Muscle of leg (tissue), 16 donors: ENCODE measurements at places on chromosomes 2 and 18. TPM values are rescaled to one million over a fixed set of nuclear protein-coding genes. Genes with fewer than 3 reads are reported as not detected.

GRCh38 chr18:22951823-22952222 lies 18.7 kb downstream of the RBBP8 start:
- H3K36me3 ChIP-seq, result peaks cover 13% of the 10 kb centered on the region
- no peak overlapping the region for H3K27ac ChIP-seq
- DNase-seq, result no peak
- no peaks in the 10 kb centered on the region for H3K4me1 ChIP-seq
- no peak overlapping the region for H3K4me3 ChIP-seq

DNA sequence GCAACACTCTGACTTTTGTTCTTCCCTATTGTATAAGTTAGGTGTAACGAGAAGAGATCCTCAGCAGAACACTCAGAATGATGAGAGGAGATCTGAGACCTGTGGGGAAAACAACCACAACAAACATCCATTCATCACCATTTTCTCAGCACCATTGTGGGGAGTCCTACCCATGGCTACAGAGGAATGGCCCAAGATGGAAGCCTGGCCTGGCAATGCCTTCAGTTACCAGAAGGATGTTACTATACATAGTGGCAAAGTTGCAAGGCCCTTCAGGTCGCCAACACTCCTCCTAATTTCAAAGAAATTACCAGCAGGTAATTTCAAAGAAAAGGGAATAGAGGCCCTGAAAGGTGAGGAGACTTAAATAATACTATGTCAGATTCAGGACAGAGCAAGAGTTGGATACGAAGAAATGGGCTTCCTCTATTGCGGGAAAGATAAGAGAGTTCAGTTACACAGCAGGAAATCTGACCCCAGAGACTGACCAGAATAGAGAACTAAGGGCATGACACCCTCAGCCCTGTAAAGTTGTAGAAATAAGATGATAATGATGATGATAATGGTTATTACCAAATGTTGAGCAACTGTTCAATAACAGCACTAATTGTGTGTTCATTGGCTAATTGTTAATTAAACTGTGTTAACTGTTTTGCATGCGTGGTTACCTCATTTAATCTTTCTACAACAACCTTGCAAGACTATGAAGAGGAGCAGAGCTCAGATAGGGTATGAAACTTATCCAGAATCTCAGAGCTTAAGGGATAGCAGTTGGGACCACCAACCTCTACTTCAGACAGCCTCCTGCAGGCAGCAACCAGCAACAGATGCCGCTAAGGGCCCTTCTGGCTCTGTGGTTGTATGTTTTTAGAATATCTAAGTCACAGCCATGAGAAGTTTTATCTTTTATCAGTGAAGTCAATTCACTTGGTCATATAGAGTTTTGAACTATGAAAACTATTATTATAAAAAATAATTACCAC lies 37.5 kb downstream of the DHRS9 start:
- peaks cover 2% of the 10 kb centered on the region for H3K27me3 ChIP-seq
- H3K4me3 ChIP-seq, result no peak overlapping the region
- DNase-seq, result no peak
- H3K27ac ChIP-seq, result no peak overlapping the region
- no peaks in the 10 kb centered on the region for H3K36me3 ChIP-seq
- H3K4me1 ChIP-seq, result peaks cover 2% of the 10 kb centered on the region

GRCh38 chr18:74689251-74689650 lies 91.6 kb downstream of the ZNF407 start:
- no peak overlapping the region for H3K27ac ChIP-seq
- no peak overlapping the region for H3K4me3 ChIP-seq
- H3K4me1 ChIP-seq, result no peaks in the 10 kb centered on the region
- no peaks in the 10 kb centered on the region for H3K36me3 ChIP-seq
- DNase-seq, result no peak

- peaks cover 5% of the 10 kb centered on the region for H3K36me3 ChIP-seq
- H3K27ac ChIP-seq, result peak overlapping the region; percentile 94
- H3K4me3 ChIP-seq, result peak overlapping the region; percentile 77
- peak; percentile 92 for DNase-seq
- peaks cover 57% of the 10 kb centered on the region for H3K4me1 ChIP-seq
These were observed 7.1 kb downstream of the HOXD8 start for GRCh38 chr2:176136374-176137251.

DNA sequence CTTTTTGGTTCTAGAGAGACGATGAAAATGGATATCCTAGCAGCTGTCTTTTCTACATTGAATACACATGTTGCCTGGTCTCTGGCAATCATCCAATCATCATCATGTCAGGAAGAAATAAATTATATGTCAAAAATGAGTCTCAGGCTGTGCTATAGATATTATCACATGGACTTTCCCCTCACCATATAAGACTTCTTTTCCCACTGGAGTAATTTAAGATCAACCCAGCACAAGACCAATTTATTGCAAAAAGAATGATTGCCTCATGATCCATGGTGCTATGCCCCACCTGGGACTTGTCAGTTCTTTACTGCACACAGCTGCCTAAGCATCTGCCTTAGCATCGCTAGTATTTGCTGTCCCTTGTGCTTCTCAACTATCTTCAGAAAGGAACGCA lies 783.7 kb upstream of the TMEFF2 start:
- no peaks in the 10 kb centered on the region for H3K27me3 ChIP-seq
- DNase-seq, result peak; percentile 97

- peak overlapping the region; percentile 40 for H3K27ac ChIP-seq
- H3K27me3 ChIP-seq, result peaks cover 21% of the 10 kb centered on the region
- no peak overlapping the region for H3K4me3 ChIP-seq
- H3K36me3 ChIP-seq, result no peaks in the 10 kb centered on the region
These were observed 9.9 kb downstream of the EPAS1 start for GRCh38 chr2:46306988-46307655.

- no peak for DNase-seq
- no peak overlapping the region for H3K4me3 ChIP-seq
- peaks cover 2% of the 10 kb centered on the region for H3K4me1 ChIP-seq
- H3K36me3 ChIP-seq, result no peaks in the 10 kb centered on the region
- H3K27ac ChIP-seq, result no peak overlapping the region
These were observed 35.1 kb downstream of the CHN1 start for GRCh38 chr2:174970092-174970491.

DNA sequence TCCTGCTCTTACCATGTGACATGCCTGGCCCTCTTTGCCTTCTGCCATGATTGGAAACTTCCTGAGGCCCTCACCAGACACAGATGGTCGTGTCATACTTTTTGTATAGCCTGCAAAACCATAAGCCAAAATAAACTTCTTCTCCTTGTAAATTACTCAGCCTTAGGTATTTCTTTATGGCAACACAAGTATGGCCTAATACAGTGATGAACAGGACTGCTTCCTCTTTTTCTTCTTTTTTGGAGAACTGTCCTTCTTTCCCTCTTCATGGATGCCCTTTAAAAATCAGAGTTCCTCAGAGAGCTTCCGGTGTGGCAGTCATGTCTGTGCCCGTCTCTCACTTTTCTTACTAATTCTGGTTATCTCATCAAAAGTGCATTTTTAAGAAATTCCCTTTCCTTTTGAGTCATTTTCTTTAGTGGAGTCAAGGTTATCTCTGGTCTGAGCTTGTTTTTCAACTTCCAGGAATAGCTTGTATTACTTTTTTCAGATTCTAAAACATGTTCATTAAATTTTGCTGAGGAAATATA lies 9.2 kb upstream of the IL1A start:
- no peak overlapping the region for H3K27ac ChIP-seq
- H3K4me3 ChIP-seq, result no peak overlapping the region
- peak; percentile 25 for DNase-seq
- no peaks in the 10 kb centered on the region for H3K36me3 ChIP-seq

- no peak overlapping the region for H3K4me3 ChIP-seq
- no peaks in the 10 kb centered on the region for H3K36me3 ChIP-seq
- peaks cover 12% of the 10 kb centered on the region for H3K27me3 ChIP-seq
- peak; percentile 51 for DNase-seq
- no peak overlapping the region for H3K27ac ChIP-seq
- H3K4me1 ChIP-seq, result peaks cover 35% of the 10 kb centered on the region
These were observed 300.9 kb downstream of the CYP26B1 start for GRCh38 chr2:71846669-71847291.

GRCh38 chr2:47534179-47534919 lies 131.4 kb downstream of the MSH2 start:
- H3K4me3 ChIP-seq, result no peak overlapping the region
- no peaks in the 10 kb centered on the region for H3K36me3 ChIP-seq
- no peaks in the 10 kb centered on the region for H3K27me3 ChIP-seq
- peaks cover 20% of the 10 kb centered on the region for H3K4me1 ChIP-seq
- peak; percentile 36 for DNase-seq

DNA sequence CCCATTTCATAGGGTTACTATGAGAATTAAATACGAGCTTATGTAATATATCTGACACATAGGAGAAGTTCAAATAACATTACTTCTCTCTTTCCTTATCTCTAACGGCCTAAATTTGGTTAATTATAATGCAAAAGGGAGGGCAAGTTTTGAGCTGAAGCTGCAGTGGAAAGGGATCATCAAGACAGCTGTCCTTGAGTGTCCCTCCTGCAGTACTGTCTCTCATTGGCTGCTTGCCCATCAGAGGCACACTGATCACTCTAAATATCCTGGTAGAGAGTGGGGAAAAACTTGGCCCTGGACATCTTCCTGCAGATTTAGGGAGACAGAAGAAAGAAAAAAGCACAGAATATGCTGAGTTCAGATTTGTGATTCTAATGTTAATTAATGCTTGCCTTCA lies 186.0 kb downstream of the CAMKMT start:
- H3K4me3 ChIP-seq, result no peak overlapping the region
- no peaks in the 10 kb centered on the region for H3K36me3 ChIP-seq
- H3K4me1 ChIP-seq, result peaks cover 7% of the 10 kb centered on the region
- H3K27ac ChIP-seq, result no peak overlapping the region

DNA sequence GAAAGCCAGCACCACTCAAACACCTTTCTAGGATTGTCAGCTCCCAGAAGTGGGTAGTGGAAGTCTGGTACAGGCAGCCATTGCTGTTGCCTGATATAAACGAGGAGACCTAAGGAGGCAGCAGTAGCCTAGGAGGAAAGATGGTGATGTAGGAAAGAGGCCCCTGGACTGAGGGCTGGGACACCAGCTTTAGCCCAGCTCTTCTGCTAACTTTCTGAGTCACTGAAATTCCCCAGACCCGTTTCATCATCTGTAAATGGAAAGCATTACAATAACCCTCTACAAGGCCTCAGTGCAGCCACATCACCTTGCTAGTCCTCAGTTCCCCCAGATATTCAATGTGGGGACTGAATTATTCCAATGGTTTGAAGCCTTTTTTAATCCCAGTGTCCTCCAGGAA lies 336.5 kb downstream of the TNS1 start:
- peaks cover 4% of the 10 kb centered on the region for H3K27me3 ChIP-seq
- peak overlapping the region; percentile 90 for H3K27ac ChIP-seq
- no peaks in the 10 kb centered on the region for H3K36me3 ChIP-seq
- H3K4me1 ChIP-seq, result peaks cover 33% of the 10 kb centered on the region

Gene NR4A2
- 1.0 TPM for total RNA-seq

Gene AQP12A
- not detected for total RNA-seq
